ENCODE measurements at places on chromosomes 2 and 18. TPM values are rescaled to one million over a fixed set of nuclear protein-coding genes. Genes with fewer than 3 reads are reported as not detected.

Gene SLC11A1
- polyA plus RNA-seq: 25.2 TPM

Gene NEMP2
- polyA plus RNA-seq: 1.9 TPM

Gene INHBB
- polyA plus RNA-seq: 9.0 TPM

Gene FBXO48
- 1.4 TPM for polyA plus RNA-seq

Gene KRTCAP3
- polyA plus RNA-seq: 13.9 TPM

GRCh38 chr2:96763511-96764252 is 3.0 kb downstream of the CNNM4 start:
- no peak overlapping the region for H3K27ac ChIP-seq
- H3K36me3 ChIP-seq: no peaks in the 10 kb centered on the region
- no peaks in the 10 kb centered on the region for H3K27me3 ChIP-seq
- no peak for DNase-seq
- peaks cover 33% of the 10 kb centered on the region for H3K4me1 ChIP-seq

GRCh38 chr2:21256006-21256405 is 132.2 kb downstream of the TDRD15 start:
- H3K4me3 ChIP-seq: no peak overlapping the region
- no peaks in the 10 kb centered on the region for H3K36me3 ChIP-seq
- H3K27me3 ChIP-seq: no peaks in the 10 kb centered on the region
- DNase-seq: no peak

GRCh38 chr18:54710074-54710899 is 118.0 kb upstream of the RAB27B start:
- no peaks in the 10 kb centered on the region for H3K27me3 ChIP-seq
- peaks cover 16% of the 10 kb centered on the region for H3K4me1 ChIP-seq
- no peak overlapping the region for H3K4me3 ChIP-seq
- DNase-seq: no peak
- H3K27ac ChIP-seq: no peak overlapping the region

DNA sequence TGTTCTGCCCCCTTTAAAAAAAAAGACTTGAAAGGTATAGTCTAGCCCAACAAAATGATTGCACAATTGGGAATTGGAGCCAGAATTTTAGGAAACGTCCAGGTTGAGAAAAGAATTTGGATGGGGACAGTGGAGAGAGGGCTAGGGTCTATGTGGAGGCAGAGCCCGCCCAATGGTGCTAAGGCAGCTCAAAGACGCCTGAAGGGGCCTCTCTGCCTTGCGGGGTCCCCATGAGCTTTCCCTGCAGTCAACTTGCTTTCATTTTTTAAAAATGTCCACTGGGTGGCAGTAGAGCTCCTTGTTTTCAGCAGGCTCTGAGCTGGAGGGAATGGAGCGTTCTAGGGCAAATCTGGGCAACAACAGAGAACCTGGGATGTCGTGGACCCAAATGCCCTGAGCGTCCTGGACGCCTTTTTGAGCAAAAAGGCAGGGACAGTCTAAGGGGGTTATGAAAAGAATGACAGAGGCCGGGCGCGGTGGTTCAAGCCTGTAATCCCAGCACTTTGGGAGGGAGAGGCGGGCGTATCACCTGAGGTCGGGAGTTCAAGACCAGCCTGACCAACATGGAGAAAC is 40.2 kb upstream of the ITM2C start:
- H3K27ac ChIP-seq: no peak overlapping the region
- no peaks in the 10 kb centered on the region for H3K36me3 ChIP-seq
- DNase-seq: peak; percentile 92
- H3K4me3 ChIP-seq: no peak overlapping the region
- peaks cover 38% of the 10 kb centered on the region for H3K27me3 ChIP-seq

- no peak for DNase-seq
- H3K4me3 ChIP-seq: no peak overlapping the region
- H3K36me3 ChIP-seq: no peaks in the 10 kb centered on the region
- no peaks in the 10 kb centered on the region for H3K27me3 ChIP-seq
- no peaks in the 10 kb centered on the region for H3K4me1 ChIP-seq
- no peak overlapping the region for H3K27ac ChIP-seq
Measured at GRCh38 chr2:192026825-192027120, 168.0 kb downstream of the TMEFF2 start.

GRCh38 chr2:69608109-69608508 is 35.4 kb downstream of the AAK1 start:
- no peaks in the 10 kb centered on the region for H3K27me3 ChIP-seq
- DNase-seq: no peak
- H3K36me3 ChIP-seq: peaks cover 14% of the 10 kb centered on the region
- H3K4me1 ChIP-seq: no peaks in the 10 kb centered on the region
- no peak overlapping the region for H3K27ac ChIP-seq

DNA sequence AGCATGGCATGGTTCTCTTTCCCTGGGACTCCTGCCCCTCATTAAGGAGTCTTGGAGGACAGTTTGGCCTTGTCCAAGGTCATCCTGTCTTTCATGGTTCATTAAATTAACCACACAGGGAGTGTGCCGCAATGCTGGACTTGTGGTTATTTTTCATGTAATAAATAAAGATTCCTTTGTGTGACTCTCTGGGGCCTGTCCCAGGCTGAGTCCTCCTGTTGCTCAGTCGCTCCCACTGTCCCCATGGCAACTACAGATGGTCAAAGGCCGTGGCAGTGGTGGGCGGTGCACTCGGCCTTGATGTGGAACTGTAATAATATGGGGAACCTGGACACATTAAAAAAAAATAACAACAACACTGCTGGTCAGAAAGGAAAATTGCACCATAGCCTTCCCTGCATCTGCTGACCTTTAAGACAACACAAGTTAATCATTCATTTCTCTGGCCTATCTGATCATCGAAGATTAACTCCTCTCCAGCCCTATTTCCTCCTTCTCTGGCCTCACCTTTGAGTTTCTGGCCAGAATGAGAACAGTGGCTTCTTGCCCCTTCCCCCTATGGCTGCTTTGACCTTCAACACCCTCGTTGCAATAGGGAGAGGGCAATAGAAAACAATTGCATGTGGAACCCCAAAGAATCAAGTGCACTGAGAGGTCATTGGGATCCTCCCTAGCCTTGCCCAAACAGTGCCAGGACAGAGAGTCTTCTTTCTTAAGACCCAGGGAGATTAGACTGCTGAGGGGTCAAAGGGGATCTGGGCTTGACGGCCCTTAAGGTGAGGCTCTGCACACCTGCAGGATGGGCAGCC is 44.7 kb downstream of the PSD4 start:
- no peak overlapping the region for H3K4me3 ChIP-seq
- no peaks in the 10 kb centered on the region for H3K36me3 ChIP-seq
- no peak overlapping the region for H3K27ac ChIP-seq
- H3K4me1 ChIP-seq: peaks cover 5% of the 10 kb centered on the region

GRCh38 chr2:197813093-197813787 is 8.8 kb downstream of the PLCL1 start:
- H3K4me1 ChIP-seq: peaks cover 17% of the 10 kb centered on the region
- H3K36me3 ChIP-seq: no peaks in the 10 kb centered on the region
- H3K4me3 ChIP-seq: no peak overlapping the region
- no peak for DNase-seq

GRCh38 chr18:7558769-7559168 is 8.3 kb upstream of the PTPRM start:
- H3K4me3 ChIP-seq: no peak overlapping the region
- H3K36me3 ChIP-seq: no peaks in the 10 kb centered on the region
- no peaks in the 10 kb centered on the region for H3K27me3 ChIP-seq
- no peak overlapping the region for H3K27ac ChIP-seq
- no peaks in the 10 kb centered on the region for H3K4me1 ChIP-seq

DNA sequence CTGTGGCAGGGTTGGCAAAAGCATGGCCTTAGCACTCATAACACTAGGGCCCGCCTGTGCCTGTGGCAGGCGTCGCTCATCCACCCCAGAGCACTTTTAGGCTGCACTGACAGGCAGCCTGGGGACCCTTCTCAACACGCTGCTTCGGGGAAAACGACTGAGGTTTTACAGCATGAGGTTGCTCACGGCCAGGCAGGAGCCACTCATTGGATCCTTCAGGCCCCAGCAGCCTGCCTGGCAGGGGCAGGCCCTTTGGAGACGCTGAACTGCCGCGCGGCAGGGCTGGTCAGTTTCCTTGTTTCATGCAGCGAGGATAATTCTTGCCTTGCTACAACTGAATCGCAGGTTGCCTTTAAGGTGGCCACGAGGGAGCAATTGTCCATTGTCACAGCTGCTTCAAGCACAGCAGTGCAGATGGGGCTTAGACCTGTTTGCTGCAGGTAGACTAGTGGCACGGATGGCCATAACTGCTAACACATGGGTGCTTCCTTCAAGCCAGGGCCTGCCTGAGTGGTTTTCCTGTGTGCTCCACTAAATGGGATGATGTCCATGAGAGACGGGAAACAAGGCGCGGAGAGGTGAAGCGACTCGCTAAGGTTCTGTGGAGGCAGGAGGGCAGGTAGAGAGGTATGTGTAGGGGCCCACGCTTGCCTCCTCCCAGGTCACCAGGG is 49.9 kb upstream of the HS6ST1 start:
- H3K36me3 ChIP-seq: no peaks in the 10 kb centered on the region
- H3K4me3 ChIP-seq: no peak overlapping the region
- peaks cover 29% of the 10 kb centered on the region for H3K4me1 ChIP-seq
- H3K27me3 ChIP-seq: peaks cover 10% of the 10 kb centered on the region

DNA sequence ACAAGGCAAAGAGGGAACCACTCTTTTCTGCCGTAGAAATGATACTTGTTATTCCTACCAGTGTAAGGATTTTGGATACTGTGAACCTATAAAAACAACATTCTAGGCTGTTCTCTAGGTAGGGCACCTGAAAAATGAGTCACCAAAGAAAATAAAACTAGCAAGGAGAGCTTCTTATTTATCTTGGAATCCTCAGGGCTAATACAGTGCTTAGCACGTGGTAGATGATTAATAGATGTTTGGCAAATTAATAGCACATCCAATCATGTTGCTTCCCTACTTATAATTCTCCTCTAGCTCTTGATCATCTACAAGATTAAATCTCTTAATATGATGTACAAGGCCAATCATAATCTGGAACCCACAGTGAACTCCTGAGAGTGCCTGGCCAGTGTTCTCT is 73.1 kb downstream of the AAK1 start:
- no peak overlapping the region for H3K4me3 ChIP-seq
- no peaks in the 10 kb centered on the region for H3K36me3 ChIP-seq
- H3K4me1 ChIP-seq: peaks cover 14% of the 10 kb centered on the region
- H3K27me3 ChIP-seq: no peaks in the 10 kb centered on the region

DNA sequence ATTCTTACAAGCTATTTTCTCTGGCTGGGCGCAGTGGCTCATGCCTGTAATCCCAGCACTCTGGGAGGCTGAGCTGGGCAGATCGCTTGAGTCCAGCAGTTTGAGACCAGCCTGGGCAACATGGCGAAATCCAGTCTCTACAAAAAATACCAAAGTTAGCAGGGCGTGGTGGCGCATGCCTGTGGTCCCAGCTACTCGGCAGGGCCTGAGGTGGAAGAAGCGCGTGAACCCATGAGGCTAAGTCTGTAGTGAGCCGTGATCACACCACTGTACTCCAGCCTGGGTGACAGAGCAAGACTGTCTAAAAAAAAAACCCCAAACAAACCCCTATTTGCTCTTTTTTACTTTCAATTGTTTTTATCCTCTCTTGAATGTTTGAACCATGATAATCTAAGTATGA is 37.0 kb downstream of the PPP4R1 start:
- peaks cover 25% of the 10 kb centered on the region for H3K36me3 ChIP-seq
- no peak overlapping the region for H3K4me3 ChIP-seq
- no peak for DNase-seq
- no peak overlapping the region for H3K27ac ChIP-seq

DNA sequence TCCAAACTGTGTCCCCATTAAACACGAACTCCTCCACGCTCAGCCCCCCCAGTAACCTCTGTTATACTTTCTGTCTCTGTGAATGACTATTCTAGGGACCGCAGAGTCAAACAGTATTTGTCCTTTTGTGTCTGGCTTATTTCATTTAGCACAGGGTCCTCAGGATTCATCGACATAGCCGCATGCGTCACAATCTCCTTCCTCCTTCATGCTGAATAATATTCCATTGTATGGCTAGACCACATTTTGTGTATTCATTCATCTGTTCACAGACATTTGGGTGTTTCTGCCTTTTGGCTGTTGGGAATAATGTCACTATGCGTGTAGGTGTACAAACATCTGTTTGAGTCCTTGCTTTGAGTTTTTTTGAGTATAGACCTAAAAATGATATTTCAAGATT is 80.9 kb downstream of the SH3RF3 start:
- no peak overlapping the region for H3K4me3 ChIP-seq
- peaks cover 68% of the 10 kb centered on the region for H3K27me3 ChIP-seq
- H3K36me3 ChIP-seq: no peaks in the 10 kb centered on the region
- no peak overlapping the region for H3K27ac ChIP-seq
- peaks cover 13% of the 10 kb centered on the region for H3K4me1 ChIP-seq
- DNase-seq: no peak

Measured in thymus (tissue), 14 donors.